ENCODE measurements at places on chromosomes 1 and 21. TPM values are rescaled to one million over a fixed set of nuclear protein-coding genes. Genes with fewer than 3 reads are reported as not detected.

MMEL1 gene
- total RNA-seq: 23.0 TPM

- DNase-seq: no peak
These were observed 98.2 kb downstream of the HMGB4 start for GRCh38 chr1:33962061-33962460.

- DNase-seq: peak; percentile 74
These were observed 1.6 kb upstream of the ENO1 start for GRCh38 chr1:8879922-8880676.

DNA sequence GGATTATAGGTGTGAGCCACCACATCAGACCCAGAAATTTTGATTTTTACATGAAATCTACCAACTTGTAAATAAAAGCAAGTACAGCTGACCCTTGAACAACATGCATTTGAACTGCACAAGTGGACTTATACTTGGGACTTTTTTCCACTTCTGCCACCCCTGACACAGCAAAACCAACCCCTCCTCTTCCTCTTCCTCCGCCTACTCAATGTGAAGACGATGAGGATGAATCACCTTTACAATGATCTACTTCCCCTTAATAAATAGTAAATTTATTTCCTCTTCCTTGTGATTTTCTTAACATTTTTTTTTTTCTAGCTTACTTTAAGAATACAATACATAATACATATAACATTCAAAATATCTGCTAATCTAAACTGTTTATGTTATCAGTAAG lies 17.5 kb upstream of the YRDC start:
- no peak for DNase-seq

DNA sequence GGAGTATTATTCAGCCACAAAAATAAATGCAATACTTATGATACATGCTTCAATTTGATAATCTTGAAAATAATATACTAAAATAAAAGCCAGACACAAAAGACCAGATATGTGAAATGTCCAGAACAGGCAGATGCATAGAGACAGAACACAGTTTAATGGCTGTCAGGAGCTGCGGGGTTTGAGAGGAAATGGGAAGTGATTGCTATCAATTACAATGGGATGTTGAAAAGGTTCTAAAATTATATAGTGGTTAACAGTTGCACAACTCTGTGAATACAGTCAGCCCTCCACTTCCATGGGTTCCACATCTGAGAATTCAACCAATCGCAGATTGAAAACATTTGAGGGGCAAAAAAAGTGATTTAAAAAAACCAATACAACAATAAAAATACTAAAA lies 54.0 kb downstream of the LTN1 start:
- no peak for DNase-seq

DNA sequence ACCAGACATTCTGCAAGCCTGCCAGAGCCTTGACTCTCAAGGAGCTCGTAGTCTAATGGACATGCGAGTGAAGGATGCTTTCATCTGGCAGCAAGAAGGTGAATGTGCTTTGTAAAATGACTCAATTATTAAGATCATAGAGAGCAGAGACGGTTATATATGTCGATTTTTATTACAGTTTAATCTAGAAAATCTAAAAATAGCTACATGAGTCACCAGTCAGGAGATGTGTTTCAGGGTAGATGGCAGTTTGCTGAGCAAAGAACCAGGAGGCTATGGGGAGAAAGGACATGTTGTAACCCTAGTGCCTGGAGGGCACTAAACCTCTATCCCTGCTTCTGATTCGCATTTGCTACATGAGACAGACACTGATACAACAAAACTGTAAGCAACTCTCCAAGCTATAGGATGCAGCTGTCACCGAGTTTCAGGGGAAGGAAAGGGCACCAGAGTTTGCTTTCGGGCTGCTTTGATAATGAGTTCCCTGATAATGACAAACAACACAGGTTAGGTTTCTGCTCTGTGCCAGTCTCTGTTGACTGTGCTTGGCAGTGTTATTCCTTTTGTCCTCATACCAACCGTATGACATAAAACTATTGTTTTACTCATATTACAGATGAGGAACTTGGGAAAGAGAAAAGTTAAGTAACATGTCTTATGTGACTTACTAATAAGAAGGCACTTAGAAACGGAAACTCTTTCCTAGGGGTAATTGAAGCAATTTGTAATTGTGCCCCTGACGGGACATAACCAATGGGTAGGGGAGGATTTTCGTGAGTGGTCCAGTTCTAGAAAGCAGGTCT lies 43.2 kb downstream of the C1orf198 start:
- peak; percentile 77 for DNase-seq

GRCh38 chr21:15815285-15815684 lies 85.5 kb downstream of the USP25 start:
- DNase-seq: no peak
